HT1080 (cell line): ENCODE measurements at places on chromosomes 4 and X.

DNA sequence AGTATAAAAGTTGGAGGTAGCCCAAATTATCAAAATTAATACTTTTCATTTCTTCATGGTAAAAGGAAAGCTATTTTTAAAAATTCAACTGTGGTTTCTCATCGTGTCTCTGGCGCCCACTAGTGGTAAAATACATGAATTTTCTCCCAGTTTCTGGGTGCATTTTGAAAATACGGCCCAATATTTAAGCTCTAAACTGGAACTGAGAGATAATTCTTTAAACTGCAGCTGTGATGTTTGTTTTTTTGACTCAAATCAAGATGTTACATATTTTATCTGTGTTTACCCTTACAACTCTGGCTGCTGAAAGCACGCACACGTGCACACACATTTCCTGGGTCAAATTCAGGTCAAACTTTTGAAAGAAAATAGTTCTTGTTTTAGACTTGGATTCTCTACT is 123.9 kb upstream of the ACSL4 start:
- no peak for DNase-seq

GRCh38 chr4:36211084-36211483 is 33.2 kb downstream of the ARAP2 start:
- no peak for DNase-seq

GRCh38 chr4:8090312-8090711 is 68.3 kb downstream of the ABLIM2 start:
- DNase-seq: peak; percentile 58

DNA sequence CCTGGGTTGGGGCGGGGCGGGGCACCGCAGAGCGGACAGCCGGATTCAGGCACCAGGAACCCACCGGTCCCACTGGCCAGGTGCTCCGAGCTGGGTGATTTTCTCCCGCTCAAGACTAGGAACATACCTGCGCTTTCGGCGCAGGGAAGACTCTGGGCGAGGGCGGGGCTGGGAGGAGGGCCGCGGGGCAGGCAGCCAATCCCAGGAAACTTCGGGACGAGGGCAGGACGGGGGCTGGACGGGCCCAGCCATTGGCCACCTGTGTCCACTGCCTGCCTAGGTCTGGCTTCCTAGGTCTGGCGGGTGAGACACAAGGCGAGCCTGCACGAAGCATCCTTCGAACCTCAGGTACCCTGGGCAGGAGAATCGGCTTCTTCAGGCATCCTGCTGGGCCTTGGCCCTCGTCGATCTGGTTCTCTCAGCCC is 274 bp upstream of the ERVMER34-1 start:
- no peak for DNase-seq

DNA sequence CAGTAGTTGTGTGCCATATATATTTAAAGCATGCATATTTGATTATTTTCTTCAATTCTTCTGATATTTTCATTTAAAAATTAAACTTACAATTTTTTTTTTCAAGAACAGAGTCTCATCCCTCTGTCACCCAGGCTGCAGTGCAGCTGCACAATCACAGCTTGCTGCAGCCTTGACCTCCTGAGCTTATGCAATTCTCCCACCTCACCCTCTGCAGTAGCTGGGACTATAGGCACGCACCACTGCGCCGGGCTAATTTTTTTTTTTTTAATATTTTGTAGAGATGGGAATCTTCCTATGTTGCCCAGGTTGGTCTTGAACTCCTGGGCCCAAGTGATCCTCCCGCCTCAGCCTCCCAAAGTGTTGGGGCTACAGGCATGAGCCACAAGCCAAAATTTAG is 5.8 kb upstream of the DCLK2 start:
- DNase-seq: no peak

GRCh38 chr4:174135936-174136406 is 147.5 kb downstream of the FBXO8 start:
- DNase-seq: peak; percentile 3

- DNase-seq: no peak
Measured at GRCh38 chr4:41329361-41329760, 72.6 kb downstream of the UCHL1 start.

DNA sequence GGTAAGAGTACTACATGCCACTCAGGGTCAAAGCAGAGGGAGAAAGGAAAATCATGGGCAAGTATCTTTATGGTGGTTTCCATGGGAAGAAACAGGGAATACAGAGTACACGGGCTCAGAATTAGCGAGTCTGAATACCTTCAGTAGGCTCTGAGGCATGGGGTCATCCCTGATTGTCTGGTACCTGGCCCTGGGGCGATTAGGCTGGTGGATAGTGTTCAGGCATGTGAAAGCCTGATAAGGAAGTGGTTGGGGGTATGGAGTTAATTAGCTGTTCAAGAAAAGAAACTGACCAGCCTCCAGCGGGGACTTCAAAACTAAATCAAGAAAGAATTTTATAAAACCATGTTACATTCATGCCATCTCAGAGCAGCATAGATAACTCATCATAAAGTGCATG is 518.8 kb downstream of the RAB28 start:
- DNase-seq: no peak

DNA sequence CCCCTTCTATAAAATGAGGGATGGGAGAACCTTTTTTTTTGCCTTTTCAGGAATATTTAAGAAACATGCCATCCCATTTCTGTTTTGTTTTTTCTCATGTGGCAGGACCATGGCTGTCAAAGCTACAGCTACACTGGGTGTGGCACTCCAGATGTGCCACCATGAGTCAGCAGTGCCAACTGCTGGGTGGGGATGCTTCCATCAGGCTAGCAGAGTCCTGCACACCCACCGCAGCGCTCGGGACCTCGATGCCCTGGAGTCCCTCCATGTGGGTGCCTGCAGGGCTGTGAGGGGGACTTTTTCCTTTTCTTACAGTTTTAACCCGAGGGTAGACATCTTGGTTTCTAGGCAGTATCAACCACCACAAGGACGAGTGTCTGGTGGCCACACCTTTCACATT is 352.6 kb downstream of the NR3C2 start:
- DNase-seq: no peak

DNA sequence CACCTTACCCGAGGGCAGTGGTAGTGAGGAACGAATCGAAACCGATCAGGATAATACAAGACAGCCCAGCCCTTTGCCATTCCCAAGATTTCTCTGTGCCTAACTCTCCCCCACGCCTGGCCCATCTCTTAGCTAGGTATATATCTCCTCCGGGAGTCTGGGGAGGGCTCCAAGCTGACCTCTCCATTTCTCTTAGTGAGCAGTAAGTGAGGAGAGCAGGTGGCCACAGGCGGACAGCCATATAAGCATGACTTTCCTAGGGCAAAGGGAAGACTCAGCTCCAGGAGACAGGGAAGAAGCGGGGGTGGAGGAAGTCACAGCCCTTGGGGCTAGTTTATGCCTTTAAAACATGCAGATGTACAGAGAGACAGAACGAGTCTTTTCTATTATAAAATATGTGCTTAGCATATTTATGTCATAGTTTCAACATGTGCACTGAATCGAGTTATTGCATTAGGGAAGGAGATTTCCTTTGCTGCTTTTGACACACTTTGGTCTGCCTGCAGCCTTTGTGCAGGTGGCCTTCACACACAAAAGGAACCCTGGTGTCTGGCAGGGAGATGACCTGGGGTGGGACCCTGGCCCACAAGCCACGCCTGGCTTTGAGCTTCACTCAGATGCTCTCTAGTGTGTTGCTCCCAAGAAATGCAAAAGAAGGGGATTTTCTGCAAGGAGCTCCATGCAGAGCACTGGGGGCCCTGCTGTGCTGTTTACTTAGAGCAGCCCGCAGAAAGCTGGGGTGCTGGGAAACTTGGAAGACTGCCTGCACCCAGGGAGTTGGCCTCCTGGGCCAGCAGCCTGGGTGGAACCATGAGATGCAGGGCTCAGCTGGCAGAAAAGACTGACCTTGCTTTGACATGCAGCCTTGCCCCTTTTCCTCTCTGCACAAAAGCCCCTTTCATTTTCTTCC is 613.3 kb downstream of the BCOR start:
- DNase-seq: no peak

DNA sequence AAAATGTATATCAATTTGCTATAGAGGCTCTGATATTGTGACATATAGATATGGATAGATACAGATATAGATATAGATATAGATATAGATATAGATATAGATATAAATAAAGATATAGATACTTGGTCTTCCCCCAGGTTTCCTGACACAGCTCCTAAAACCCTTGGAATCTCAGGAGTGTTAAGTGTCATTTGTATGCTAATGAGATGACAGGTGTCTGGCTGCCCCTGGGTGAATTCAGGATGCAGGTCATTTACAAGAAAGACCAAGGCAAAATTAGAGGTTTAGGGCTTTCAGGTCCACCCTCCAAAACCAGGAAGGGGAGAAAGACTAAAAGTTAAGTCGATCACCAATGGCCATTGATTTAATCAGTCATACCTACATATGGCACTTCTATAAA is 1034.8 kb downstream of the PDHA2 start:
- DNase-seq: no peak

GRCh38 chrX:120752431-120753082 is 122.7 kb upstream of the C1GALT1C1 start:
- no peak for DNase-seq

GRCh38 chr4:8147231-8147970 is 11.2 kb downstream of the ABLIM2 start:
- no peak for DNase-seq

- DNase-seq: no peak
Measured at GRCh38 chr4:65670331-65671031, at the start of gene EPHA5. Gene EPHA5 (minus strand): TSS chr4:65670489. CDS start chr4:65669742, 747 bp downstream.

DNA sequence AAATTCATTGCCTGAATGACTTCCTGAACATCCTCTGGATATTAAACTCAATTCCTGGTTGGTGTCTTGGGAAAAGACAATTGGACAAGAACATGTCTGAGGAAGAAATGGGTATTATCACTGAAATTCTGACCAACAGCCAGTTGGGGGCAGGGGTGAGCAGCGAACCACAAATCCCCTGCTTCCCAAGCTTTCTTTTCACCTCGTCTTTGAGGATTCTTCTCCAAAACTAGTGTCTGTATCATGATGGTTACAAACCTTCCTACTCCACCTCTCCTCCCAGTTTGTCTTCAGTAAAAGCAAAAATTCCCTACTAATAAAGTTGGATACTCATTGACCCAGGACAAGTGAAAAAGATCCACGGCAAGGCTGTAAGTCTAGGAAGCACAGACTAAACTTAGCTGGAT is 48.3 kb upstream of the WDR1 start:
- DNase-seq: peak; percentile 60

DNA sequence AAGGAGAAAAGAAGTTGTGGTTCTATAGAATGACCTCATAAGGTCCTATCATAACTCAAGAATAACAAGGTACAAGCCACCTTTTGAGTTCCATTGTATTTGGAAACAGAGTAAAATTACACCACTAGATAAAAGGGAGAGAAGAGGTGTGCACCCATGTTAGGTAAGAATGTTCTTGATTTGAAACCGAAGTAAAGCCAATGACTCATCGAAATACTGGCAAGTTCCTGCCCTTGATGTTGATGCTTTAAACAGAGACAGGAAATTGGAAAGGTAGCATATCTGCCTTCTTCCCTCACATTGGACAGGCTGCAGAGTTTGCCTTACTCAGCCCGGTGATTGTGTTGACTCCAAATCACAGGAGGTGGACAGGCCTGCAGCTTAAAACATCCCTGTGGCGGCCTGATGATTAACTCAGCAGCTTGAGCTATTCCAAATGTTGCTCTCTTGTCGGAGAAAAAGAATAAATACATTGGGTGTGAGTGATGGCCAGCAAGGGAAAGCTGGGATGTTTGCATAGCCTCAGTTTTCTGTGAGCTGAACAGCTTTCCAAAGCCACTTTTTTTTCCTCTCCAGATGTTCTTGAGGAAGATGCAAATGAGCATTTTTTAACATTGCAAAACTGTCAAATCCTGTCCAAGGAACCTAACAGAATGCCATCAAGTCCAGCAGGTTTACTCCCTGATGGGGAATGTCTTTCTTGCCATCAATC is 321.1 kb downstream of the NKX6-1 start:
- peak; percentile 18 for DNase-seq

GRCh38 chr4:164531336-164531735 is 222.6 kb upstream of the SMIM31 start:
- DNase-seq: no peak

- peak; percentile 30 for DNase-seq
Measured at GRCh38 chr4:37447886-37448285, 203.3 kb downstream of the NWD2 start.

DNA sequence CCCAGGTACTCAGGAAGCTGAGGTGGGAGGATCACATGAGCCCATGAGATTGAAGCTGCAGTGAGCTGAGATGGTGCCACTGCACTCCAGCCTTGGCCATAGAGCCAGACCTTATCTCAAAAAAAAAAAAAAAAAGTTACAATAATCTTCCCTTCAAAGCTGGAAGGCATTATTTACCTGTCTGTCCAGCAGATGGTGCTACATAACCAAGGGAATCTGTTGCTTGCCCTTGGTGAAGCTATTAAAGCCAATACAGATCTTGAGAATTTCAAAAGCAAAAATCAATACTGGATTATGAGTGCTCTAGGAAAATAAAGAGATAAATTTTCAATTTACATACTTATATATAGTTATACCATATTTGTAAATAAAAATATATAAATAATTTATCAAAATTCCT is 25.9 kb downstream of the PKD2 start:
- DNase-seq: peak; percentile 53

GRCh38 chrX:12843061-12843667 is 23.7 kb upstream of the TLR7 start:
- DNase-seq: no peak

DNA sequence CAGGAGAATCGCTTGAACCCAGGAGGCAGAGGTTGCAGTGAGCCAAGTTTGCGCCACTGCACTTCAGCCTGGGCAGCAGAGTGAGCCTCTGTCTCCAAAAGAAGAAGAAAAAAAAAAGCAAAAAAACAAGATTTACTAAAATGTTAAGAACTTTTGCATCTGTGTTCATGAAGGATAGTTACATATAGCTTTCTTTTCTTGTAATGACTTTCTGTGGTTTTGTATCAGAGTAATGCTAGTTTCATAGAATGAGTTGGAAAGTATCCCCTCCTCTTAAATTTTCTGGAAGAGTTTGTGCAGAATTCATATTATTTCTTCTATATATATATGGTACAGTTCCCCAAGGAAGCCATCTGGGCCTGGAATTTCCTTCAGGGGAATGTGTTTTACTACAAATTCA is 17.0 kb upstream of the GRIPAP1 start:
- DNase-seq: no peak

DNA sequence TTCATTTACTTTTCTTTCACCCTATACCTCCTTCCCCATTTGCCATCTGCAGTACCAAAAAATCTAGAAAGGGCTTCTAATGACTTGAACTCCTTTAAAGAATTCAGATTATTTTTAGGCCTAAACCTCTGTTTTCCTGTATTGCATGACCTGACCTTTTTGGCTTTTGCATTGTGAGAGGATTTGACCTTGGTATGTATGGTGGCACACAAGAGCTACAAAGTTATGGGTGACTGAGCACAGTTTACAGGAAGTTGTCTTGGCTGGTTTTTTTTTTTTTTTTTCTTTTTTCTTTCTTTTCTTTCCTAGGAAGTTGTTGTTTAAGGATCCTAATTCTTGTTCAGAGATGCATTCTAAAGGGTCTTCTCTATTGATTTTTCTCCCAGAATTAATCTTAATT is 32.0 kb upstream of the MTMR8 start:
- DNase-seq: no peak
